ENCODE measurements at places on chromosomes 4 and X.

- no peak for DNase-seq
These were observed 392.6 kb upstream of the EPHA5 start for GRCh38 chr4:66062921-66063320.

- DNase-seq = no peak
These were observed 250.4 kb downstream of the TMA16 start for GRCh38 chr4:163744861-163745260.

DNA sequence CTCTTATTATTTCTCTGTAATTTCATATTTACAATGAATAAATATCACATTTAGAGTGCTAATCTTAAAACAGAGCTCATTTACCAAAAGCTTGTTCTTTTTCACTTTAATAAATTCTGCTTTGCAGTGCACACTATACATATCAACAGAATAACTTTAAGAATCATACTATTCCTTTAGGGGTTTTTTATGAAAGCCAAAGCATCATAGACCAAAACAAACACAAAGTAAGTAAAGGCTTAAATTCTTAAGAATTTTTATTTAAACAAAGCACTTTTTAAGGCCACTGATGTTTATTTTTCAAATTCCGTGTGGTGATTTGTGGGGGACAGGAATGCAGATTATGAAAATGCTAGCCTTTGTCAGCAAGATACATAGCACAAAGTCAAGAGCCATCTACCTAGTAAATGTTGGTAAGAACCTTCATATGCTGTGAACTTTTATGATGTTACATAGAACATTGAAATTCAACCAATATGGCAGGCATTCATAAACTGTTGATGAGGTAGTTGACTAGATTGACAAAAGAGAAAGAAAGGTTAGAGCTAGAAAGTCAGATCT, 17.8 kb downstream of the TIGD2 start:
- DNase-seq = no peak

GRCh38 chrX:19555683-19556082, 40.4 kb upstream of the MAP3K15 start:
- DNase-seq = no peak

DNA sequence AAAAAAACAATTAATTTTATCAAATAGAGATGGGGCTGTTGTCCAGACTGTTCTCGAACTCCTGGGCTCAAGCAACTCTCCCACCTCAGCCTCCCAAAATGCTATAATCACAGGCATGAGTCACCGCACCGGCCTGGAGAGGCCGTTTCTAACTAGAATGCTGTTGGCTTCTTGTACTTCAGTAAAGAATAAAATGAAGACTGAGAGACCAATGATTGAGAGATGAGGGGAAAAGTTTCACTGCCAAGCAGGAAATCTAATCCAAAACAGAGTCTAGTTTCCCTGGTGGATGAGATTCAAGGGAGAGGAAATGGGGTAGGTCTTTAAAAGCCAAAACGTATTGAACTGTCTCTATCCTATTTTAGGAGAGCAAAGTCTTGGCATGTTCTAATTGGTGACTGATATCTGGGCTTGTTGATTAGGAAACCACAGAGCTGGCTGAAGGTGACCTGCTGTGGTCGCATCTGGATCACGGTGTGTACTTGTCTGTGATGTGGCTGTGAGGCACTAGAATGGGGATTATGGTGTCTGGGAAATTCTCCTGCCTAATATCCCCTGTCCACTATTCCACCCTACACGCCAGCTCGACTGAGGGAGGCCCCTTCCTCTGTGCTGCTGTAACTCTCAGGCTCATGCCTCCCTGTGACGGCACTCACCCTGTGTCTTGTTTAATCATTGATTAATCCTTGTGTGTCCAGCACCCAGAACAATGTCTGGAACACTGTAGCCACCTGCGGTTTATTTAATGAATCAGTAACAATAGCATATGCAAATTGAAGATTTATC, 15.0 kb upstream of the TRIM2 start:
- DNase-seq = no peak

DNA sequence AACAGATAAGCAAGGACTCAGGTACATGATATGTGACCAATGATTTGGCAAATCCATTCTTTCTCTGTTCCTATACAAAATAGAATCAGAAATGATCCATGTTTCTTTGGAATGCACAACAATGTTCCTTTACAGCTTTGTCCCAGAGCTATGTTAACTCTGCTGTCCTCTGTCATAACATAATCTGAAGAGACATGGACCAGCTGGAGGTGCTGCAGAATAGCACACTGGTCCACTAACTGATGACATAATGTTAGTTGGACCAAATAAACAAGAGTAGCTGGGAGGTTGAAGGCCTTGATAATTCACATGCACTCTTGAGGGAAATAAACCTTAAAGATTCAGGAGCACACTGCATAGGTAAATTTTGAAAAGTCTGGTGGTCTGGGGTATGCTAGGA, 23.0 kb upstream of the DHX15 start:
- DNase-seq = no peak

- DNase-seq = no peak
These were observed 52.3 kb upstream of the ENPP6 start for GRCh38 chr4:184269879-184270430.

GRCh38 chr4:73653695-73654106, 33.5 kb upstream of the RASSF6 start:
- DNase-seq = no peak

- no peak for DNase-seq
These were observed 119.8 kb downstream of the ZNF330 start for GRCh38 chr4:141340458-141340857.

GRCh38 chr4:171817026-171817425, 3.8 kb downstream of the GALNTL6 start:
- no peak for DNase-seq

Data from stimulated activated CD8-positive, alpha-beta memory T cell treated with anti-CD3 and anti-CD28 coated beads, Interleukin-2, amount 100 ng/mL, for 48 hours (primary cell).